GM12865 (cell line): ENCODE measurements at places on chromosomes 16 and 17.

DNA sequence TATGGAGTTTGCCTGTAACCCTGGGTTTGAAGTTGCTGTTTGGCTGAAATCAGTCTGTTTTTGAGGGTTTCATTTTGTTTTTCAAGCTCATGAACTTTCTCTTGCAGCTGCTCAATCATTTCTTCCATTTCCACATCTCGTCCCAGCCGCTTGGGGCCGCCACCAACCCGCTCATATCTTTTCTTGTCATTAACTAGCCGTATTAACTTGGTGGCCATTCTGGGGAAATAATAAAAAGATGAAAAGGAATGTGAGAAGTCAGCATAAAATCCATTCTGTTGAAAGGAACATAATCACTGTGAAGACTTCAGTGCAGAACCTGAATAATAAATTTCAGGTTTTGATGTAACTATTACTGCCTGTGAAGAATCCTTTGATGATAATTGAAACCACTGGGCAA lies 11.5 kb downstream of the RPGRIP1L start:
- no peak for DNase-seq

DNA sequence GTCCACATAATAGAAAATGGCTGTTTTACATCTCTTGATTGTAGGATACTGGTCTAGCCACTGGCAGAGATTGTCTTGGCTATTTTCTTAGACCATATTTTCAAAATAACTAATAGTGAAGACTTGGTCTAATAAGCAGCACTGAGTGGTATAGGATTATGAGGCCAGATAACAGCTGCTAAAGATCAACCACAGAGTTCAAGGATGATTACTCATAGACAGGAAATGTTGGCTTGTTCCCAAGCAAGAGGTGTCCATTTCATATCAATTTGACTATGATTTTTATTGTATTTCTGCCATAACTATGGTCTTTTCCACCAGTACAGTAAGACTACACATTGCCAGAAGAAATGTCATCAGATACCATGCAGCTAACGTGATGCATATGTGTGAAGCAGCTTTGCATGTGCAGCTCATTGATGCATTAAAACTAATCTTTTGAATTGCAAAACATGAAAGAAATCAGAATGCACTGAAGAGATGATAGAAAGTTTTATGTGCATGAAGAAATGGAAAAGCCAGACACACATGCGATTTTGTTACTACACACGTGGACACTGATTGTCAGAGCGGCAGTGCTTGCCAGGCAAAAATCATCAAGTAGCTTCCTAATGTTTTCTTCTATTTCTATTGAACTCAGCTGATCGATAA lies 693.3 kb downstream of the CDH11 start:
- DNase-seq = no peak

DNA sequence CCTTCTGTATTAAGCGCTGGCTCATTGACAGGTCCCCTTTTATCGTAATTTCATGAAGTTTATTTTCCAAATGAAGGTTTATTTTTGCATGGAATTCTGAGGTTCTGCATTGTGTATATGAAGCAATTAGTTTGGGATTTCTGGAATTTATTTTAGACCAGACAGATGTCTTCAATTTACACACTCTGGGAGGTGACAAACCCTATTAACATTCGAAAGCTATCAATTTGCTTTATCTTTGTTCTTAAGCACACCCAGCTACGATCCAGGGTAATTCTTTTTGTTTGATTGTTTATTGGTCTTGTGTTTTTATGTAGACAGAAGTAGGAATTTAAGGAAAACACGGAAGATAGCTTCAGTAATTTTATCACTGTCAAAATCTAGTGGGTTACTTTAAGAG lies 264.6 kb downstream of the HS3ST3A1 start:
- no peak for DNase-seq

GRCh38 chr17:7213895-7214299 lies 5.7 kb downstream of the DLG4 start:
- DNase-seq = peak; percentile 81

- no peak for DNase-seq
These were observed 7.8 kb downstream of the RARA start for GRCh38 chr17:40316571-40317344.

DNA sequence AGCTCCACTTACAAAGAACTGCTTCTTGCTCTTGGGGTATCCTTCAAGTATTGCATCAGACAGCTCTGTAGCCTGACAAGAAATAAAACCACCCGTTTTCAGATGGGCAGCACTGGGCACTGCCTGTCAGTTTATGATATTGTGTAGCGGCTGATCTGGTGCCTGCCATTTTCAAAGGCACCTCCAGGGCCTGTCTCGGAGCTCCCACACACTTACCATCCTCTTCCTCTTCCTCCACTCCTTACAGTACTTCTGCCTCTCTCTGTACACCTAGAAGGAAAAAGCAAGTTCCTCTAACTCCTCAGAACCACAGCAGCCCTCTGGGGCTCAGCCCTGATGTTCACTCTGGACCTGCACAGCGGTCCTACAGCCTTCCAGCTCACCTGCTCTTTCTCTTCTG lies 4.4 kb downstream of the PSMC3IP start:
- DNase-seq = no peak

GRCh38 chr17:7177191-7177953 lies 1.8 kb downstream of the ASGR1 start:
- peak; percentile 53 for DNase-seq

GRCh38 chr17:9370467-9370866 lies 205.2 kb downstream of the STX8 start:
- DNase-seq = no peak

GRCh38 chr17:72838068-72838467 lies 254.4 kb downstream of the SLC39A11 start:
- DNase-seq = no peak

- DNase-seq = peak; percentile 84
These were observed 28.7 kb downstream of the HIC1 start for GRCh38 chr17:2083613-2084035.

- no peak for DNase-seq
These were observed 11.4 kb upstream of the SLC38A10 start for GRCh38 chr17:81306491-81306890.

GRCh38 chr17:4249452-4250029 lies 14.2 kb downstream of the ANKFY1 start:
- peak; percentile 63 for DNase-seq

GRCh38 chr16:13042291-13042685 lies 140.9 kb downstream of the SHISA9 start:
- no peak for DNase-seq

DNA sequence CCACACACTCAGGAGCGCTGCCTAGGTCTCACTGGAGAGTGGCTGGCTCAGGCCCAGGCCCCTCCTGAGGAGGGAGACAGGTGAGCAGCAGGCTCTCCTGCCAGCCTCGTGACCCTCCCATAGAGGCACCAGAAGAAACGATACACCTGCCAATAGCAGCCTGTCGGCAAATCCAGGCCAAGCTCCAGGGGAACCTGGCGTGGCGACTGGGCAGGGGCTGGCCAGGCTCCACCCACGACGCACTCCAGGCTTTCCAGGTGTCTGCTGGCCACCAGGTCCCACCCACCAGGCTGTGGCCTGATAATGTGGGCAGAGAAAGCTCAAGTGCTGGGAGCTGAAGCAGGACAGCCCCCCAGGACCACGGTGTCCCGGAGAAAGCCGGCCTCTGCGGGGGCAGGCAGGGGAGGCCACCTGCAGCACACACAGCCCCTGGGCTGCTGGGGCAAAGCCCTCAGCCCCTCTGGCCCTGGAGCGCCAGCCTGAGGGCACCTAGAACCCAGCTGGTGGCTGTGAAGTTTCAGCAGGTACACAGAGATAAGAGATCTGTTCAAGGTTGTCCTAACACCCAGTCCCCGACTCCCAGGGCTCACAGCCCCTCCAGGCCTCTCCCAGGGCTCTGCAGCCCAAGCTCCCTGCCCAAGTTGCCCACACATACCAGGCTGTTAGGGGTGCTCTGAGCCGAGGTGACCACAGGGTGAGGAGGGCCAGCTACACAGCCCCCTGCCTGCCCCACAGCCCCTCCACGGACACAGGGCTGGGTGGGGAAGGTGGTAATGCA lies 2.4 kb downstream of the PGAP6 start:
- DNase-seq = no peak

- no peak for DNase-seq
These were observed 348.5 kb downstream of the KCNJ2 start for GRCh38 chr17:70517816-70518215.

GRCh38 chr17:75077072-75077495 lies 10.7 kb upstream of the SLC16A5 start:
- DNase-seq = no peak

GRCh38 chr16:63069047-63069446 lies 1032.8 kb upstream of the CDH8 start:
- no peak for DNase-seq

DNA sequence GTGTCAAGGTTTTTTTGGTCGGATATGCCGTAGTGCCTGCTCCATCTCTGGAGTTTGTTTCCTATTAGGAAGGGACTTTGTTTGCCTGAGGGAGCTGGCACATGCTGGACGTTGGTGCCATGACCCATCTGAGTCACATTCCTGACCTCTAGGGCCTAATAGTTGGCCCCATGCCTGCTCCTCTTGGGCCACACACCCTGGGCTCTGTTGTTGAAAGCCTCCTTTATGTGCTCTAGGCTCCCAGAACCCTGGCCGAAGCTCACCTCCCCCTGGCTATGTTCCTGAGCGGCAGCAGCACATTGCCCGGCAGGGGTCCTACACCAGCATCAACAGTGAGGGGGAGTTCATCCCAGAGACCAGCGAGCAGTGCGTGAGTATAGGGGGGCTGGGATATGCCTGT lies 18.4 kb downstream of the LIMD2 start:
- DNase-seq = no peak

GRCh38 chr16:27129401-27129800 lies 62.7 kb downstream of the C16orf82 start:
- no peak for DNase-seq

DNA sequence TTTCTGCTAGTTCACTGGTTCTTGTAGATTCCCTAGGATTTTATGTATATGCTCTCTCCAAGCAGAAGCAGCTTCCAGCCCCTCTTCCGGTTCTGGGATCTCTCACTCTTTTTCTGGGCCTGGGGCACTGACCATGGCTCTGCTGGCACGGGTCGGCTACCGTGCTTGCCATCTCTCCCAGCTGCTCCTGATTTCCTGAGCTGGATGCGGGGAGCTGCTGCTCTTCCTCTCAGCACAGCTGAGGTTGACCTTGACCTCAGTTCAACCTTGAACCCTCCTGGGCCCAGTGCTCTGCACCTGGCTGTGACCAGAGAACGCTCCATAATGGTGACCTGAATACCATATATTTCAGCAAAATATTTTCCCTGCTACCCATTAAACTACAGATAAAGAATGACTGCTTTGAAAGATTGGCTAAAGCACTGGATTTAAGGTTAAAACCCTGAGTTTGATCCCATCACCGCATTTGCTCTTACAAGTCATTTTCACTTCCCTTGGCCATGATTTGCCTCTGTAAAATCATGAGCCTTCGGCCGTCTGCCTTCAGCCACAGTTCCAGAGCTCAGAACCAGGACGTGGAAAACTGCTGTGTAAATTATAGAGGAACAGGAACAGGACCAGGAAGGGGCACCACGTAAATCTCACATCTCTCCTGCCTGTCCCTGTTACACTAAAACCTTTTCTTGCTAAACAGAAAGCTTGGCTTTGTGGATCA lies 130.8 kb upstream of the CHMP6 start:
- no peak for DNase-seq

- no peak for DNase-seq
These were observed 16.2 kb downstream of the OTOP3 start for GRCh38 chr17:74951680-74952421.

- DNase-seq = peak; percentile 48
These were observed 17.7 kb downstream of the NAA60 start for GRCh38 chr16:3461151-3461550.

DNA sequence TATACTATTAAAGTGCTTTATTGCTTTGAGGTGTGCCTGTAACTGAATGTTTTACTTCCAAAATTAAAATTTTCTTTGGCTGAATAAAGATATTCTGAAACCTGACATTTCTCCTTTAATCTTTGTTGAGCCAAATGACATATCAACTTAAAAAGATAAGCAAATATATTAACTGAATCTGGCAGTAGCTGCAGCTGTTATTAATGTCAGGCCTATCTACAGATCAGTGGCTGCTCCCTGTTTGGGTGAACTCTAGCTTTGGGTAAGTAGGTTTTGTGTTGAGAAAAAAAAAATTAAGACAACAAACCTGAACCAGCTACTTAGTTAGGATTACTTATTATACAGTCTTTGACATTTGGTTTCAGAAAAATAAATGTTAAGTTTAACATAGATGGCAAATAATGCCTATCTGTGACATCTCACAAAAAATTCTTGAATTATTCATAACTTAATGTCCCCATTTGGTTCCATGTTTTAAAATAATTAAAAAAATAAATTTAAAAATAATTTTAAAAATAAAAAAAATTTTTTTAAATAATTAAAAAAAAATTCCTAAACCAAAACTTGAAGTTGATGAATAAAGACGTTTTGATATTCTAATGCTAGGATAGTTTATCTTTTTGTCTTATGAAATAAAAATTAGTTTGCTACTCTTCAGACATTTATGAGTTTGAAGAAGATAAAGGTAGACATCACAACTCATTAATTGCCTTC lies 19.8 kb downstream of the CPD start:
- no peak for DNase-seq

GRCh38 chr16:90081606-90081970 lies 4.5 kb upstream of the PRDM7 start:
- DNase-seq = no peak

- no peak for DNase-seq
These were observed 23.3 kb upstream of the SUPT4H1 start for GRCh38 chr17:58375256-58375655.

GRCh38 chr17:77325577-77326075 lies 184.9 kb downstream of the SEC14L1 start:
- peak; percentile 63 for DNase-seq

GRCh38 chr16:49854796-49855203 lies 1.1 kb downstream of the ZNF423 start:
- peak; percentile 20 for DNase-seq

GRCh38 chr17:59369031-59369975 lies 37.8 kb downstream of the YPEL2 start:
- no peak for DNase-seq

DNA sequence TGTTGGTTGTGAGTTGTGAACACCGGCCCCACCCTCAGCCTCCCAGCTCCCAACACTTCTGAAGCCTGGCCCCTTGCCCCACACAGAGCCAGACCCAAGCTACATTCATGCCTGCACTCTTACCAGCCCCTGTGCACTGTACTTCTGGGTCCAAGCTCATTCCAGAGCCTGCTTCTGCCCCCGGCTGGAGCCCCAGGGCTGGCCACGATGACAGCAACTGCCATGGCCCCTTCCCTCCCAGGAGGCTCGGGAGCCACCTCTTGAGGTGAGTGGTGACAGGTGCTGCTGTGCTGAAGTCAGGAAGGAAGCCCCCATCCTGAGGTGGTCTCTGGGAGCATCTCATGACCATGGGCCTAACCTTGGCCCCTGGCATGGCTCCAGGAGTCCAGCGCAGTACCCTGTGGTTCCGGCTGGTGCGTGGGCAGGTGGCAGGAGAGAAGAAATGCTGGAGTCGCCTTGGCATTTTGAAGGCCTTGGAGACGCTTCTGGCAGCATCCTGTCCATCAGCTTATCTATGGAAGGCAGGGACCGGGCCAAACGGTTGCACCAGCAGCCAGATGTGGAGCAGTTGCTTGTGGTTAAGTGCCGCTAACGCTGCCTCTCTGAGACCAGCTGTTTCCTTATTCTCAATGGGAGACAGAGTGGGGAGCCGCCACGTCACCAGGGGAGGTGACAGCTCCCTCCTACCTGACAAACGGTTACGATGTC lies 3.9 kb upstream of the CDT1 start:
- no peak for DNase-seq

- DNase-seq = no peak
These were observed 42.6 kb upstream of the ERN1 start for GRCh38 chr17:64172510-64172909.
